ENCODE measurements at places on chromosomes 3 and 15.

DNA sequence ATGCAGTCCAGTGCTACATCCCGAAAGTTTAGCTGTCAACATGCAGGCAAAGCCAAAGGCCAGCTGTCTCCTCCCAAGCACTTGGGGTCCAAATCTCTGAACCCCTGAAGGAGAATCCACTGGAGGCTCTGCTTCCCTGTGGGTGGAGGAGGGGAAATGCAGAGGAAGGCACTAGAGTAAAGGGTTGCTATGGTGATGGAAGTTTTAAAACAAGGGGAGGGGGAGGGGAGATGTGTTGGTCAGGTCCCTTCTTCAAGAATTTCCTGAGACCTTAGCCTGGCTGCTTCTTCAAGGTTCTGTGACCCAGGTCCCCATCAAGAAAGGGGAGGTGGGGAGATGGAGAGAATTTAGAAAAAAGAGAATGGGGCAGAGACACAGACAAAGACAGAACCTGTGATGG lies 2.3 kb downstream of the CAMKV start:
- DNase-seq = no peak

GRCh38 chr15:49315391-49315823 lies 107.6 kb upstream of the FGF7 start:
- DNase-seq = no peak

DNA sequence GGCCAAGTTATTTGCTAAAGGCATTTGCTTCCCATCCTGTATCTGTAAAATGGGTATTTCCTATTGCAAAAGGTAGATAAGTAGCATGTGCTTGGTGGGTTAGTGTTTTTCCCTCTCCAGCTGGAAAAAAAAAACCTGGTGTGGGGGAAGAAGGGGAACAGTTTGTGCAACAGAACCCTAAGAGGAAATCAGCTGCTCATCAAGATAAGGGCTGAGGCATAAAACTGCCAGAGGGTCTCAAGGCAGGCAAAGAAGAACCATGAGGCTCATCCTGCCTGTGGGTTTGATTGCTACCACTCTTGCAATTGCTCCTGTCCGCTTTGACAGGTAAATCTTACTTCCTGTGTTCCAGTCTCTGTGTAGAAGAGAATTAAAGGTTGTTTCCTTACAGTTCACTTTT lies at the start of gene CPA3:
Gene CPA3, plus strand, starts transcription at position 248 of the 400 bp plus-strand sequence. Its CDS starts 12 bp downstream, at position 260.
- DNase-seq = no peak

DNA sequence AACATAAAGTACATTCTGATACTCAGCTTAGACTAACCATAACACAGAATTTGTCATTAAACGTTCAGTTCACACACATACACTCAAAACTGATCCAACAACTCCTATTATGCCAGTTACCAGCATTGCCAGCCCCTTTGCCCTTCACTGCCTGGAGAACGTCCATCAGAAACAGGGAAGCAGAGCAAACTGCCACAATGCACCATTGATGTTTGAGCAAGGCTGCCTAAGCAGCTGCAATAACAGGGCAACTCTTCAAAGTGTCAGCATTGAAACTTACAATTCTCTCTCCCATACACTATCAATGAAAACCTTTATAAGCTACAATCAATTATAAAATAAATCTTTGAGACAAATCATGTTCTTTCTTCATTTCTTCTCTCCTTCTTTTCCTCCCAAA lies 85.1 kb downstream of the ZBTB20 start:
- DNase-seq = peak; percentile 37
